Large intestine (tissue), 12 donors: ENCODE measurements at places on chromosomes 4 and X. TPM values are rescaled to one million over a fixed set of nuclear protein-coding genes. Genes with fewer than 3 reads are reported as not detected.

- H3K27me3 ChIP-seq, result no peaks in the 10 kb centered on the region
- no peak overlapping the region for H3K4me3 ChIP-seq
- H3K36me3 ChIP-seq, result no peaks in the 10 kb centered on the region
- no peaks in the 10 kb centered on the region for H3K4me1 ChIP-seq
- H3K27ac ChIP-seq, result no peak overlapping the region
These were observed 389.4 kb downstream of the GALNTL6 start for GRCh38 chr4:172202480-172203076.

DNA sequence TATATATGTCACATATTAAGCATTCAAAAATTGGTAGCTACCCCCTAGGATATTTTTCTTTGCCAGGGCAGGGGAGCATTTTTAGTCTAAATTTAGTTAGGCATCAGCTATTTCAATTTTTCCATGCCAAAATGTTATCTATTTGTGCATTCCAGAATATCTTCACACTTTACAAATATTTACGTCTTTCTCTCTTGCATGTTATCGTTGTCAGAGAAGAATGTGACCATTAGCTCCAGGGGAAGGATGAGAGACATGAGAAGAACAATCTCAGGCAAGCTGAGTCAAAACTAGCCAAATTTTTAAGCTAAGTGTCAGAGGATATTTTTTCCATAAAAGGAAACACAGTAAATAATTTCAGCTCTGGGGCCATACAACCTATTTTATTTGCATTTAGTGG lies 885.0 kb upstream of the EPHA5 start:
- no peaks in the 10 kb centered on the region for H3K4me1 ChIP-seq
- no peak for DNase-seq
- no peak overlapping the region for H3K4me3 ChIP-seq
- H3K27me3 ChIP-seq, result no peaks in the 10 kb centered on the region

DNA sequence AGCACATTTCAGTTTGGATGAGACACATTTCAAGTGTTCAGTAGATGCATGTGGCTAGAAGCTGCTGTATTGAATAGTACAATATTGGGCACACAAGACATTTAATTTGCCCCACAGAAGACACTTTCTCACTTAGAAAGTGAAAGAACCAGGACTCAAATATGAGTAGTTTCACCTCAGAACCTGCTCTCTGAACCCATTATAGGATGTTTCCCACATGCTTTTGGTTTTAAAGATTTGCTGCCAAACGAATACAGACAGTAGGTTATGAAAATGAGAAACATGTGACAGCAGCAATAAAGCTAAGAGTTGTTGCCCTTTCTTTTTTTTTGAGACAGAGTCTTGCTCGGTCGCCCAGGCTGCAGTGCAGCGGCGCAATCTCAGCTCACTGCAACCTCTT lies 32.3 kb downstream of the C4orf54 start:
- H3K36me3 ChIP-seq, result peaks cover 23% of the 10 kb centered on the region
- peak overlapping the region; percentile 15 for H3K27ac ChIP-seq
- H3K4me3 ChIP-seq, result no peak overlapping the region
- no peaks in the 10 kb centered on the region for H3K27me3 ChIP-seq
- H3K4me1 ChIP-seq, result peaks cover 2% of the 10 kb centered on the region

- H3K27ac ChIP-seq, result no peak overlapping the region
- no peaks in the 10 kb centered on the region for H3K27me3 ChIP-seq
- no peaks in the 10 kb centered on the region for H3K4me1 ChIP-seq
- no peaks in the 10 kb centered on the region for H3K36me3 ChIP-seq
- H3K4me3 ChIP-seq, result no peak overlapping the region
These were observed 91.4 kb downstream of the STK32B start for GRCh38 chr4:5142726-5143125.

DNA sequence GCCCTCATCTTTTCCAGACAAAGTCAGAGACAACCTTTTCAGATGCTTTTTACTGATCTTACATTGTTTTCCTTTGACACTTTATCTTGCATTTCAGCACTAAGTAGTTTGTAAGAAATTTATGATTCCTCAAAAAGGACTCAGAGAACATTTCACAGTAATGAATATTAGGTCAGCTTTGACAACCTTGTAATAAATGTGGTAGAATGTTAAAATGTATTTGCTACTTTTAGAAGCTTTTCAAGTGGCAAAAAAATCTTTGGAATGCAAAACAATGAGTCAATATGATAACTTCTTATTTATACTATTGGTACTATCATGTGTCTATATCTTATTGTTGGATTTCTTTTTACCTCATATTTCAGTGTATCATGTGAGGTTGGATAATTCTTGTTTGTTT lies 146.2 kb upstream of the FAT4 start:
- no peak overlapping the region for H3K27ac ChIP-seq
- H3K4me1 ChIP-seq, result no peaks in the 10 kb centered on the region

COL4A6 gene
- 6.8 TPM for polyA plus RNA-seq

GPR143 gene
- 5.2 TPM for polyA plus RNA-seq

DNA sequence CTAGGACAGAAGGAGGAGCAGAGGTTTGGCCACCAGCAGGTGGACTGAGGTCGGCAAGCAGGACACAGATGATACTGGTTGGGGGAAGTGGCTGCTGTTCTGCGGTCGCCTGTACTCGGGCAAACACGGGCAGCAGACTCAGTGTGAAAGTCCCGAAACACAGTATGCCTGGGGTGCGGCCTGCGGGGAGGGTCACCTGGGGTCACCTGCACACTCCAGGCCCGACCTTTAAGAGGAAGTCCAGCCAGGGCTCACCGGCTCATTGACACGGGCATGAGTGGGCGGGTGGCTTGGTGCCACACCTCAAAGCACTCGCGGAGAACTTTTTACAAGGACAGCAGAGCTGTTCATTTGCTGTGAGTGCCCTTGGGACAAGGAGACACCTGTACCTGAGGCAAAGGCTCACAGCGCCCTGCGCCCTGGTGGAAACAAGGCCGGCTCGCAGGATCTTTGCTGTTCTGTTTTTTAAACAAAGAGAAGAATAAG lies 71.5 kb upstream of the MXD4 start:
- peaks cover 4% of the 10 kb centered on the region for H3K4me1 ChIP-seq
- no peaks in the 10 kb centered on the region for H3K27me3 ChIP-seq
- no peak overlapping the region for H3K27ac ChIP-seq
- no peak overlapping the region for H3K4me3 ChIP-seq
- peak; percentile 36 for DNase-seq

DNA sequence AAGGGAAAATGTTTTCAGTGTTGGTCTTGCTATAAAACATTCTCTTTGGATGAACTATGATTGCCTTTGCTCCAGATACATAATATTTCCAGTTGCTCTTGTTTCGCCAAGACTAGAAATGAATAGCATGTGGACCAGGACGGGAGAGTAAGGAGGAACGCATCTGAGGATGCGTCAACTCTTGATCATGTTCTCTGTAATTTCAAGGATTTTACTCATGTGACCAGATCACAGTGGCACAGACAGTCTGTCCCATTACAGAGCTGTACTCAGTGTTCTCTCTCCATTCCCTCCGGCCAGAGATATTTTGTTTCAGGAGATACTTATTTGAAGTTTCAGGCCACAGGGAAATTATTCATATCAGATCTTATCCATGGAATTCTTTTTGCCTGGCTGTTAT lies 266.6 kb downstream of the MID1IP1 start:
- no peaks in the 10 kb centered on the region for H3K27me3 ChIP-seq
- peaks cover 4% of the 10 kb centered on the region for H3K4me1 ChIP-seq
- no peaks in the 10 kb centered on the region for H3K36me3 ChIP-seq
- no peak overlapping the region for H3K4me3 ChIP-seq

GRCh38 chrX:107153005-107153404 lies 34.4 kb upstream of the RBM41 start:
- DNase-seq, result no peak
- H3K27me3 ChIP-seq, result no peaks in the 10 kb centered on the region
- H3K4me1 ChIP-seq, result no peaks in the 10 kb centered on the region

MOB1B gene
- polyA plus RNA-seq, result 22.1 TPM

DNA sequence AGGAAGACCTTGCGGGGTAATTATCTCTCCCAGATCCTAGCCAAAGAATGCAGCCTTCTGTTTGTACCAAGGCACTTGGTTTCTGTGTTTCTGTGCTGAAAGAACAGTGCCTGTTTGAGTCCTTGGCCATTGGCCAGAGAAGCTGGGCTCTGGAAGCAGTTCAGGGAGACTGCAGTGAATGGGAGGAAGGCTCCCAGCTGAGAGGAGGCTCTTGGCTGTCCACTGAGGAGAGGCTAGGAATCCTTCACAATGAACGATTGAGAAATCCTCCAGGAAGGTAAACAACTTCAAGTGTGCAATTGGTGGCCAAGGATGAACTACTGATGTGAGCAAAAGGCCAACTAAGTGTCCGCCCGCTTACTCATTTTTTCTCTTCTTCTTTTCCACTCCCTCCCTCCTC lies 61.3 kb downstream of the HS3ST1 start:
- H3K4me1 ChIP-seq, result no peaks in the 10 kb centered on the region
- no peak overlapping the region for H3K27ac ChIP-seq
- DNase-seq, result peak; percentile 23
- H3K27me3 ChIP-seq, result peaks cover 25% of the 10 kb centered on the region
- H3K36me3 ChIP-seq, result no peaks in the 10 kb centered on the region

TEC gene
- 4.6 TPM for polyA plus RNA-seq

- peaks cover 23% of the 10 kb centered on the region for H3K4me1 ChIP-seq
- peaks cover 2% of the 10 kb centered on the region for H3K36me3 ChIP-seq
These were observed 5.7 kb downstream of the RTL5 start for GRCh38 chrX:72126048-72126415.

GRCh38 chr4:11397819-11398610 lies 30.7 kb downstream of the HS3ST1 start:
- no peak overlapping the region for H3K4me3 ChIP-seq
- no peaks in the 10 kb centered on the region for H3K4me1 ChIP-seq
- no peak overlapping the region for H3K27ac ChIP-seq
- H3K27me3 ChIP-seq, result no peaks in the 10 kb centered on the region
- no peaks in the 10 kb centered on the region for H3K36me3 ChIP-seq
- DNase-seq, result no peak

ARSJ gene
- polyA plus RNA-seq, result 11.3 TPM

DNA sequence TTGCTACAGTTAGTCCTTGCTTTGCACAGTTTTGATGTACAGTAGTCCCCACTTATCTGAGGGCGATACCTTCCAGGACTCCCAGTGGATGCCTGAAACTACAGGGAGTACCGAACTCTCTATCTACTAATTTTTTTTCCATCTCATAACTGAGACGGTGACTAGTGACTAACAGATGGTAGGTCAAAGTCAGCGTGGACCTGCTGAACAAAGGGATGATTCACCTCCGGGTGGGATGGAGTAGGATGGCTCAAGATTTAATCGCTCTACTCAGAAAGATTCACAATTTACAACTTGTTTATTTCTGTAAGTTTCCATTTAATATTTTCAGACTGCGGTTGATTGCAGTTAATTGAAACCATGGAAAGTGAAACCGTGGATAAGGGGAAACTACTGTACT lies 655.8 kb downstream of the ZNF674 start:
- H3K27ac ChIP-seq, result no peak overlapping the region
- H3K27me3 ChIP-seq, result no peaks in the 10 kb centered on the region
- DNase-seq, result no peak

- H3K4me1 ChIP-seq, result no peaks in the 10 kb centered on the region
- no peaks in the 10 kb centered on the region for H3K27me3 ChIP-seq
- no peak overlapping the region for H3K27ac ChIP-seq
- no peak overlapping the region for H3K4me3 ChIP-seq
These were observed 10.8 kb upstream of the HERC5 start for GRCh38 chr4:88446124-88446523.

DNA sequence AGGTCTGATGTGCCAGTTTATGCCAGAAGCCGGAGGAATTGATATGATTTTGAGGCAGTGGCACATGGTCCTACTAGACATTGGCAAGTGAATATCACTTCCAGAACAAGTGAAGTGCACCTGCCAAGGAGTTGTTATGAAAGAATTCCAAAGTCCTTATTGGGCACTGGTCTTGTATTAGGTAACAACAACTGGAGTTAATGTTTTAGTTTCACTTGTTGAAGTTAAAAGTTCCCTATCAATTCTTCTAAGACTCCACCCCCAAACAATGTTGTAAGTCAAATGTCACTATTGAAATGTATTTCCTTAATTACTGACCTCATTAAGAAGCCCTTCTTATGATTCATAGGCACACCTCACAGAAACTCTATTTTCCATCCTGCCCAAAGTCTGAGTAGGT lies 3.1 kb downstream of the TET2 start:
- peak overlapping the region; percentile 1 for H3K27ac ChIP-seq
- peak; percentile 83 for DNase-seq
- H3K4me3 ChIP-seq, result no peak overlapping the region
- no peaks in the 10 kb centered on the region for H3K27me3 ChIP-seq
- peaks cover 6% of the 10 kb centered on the region for H3K4me1 ChIP-seq
- no peaks in the 10 kb centered on the region for H3K36me3 ChIP-seq

ARHGAP24 gene
- polyA plus RNA-seq, result 6.7 TPM

FREM3 gene
- 0.16 TPM for polyA plus RNA-seq

DNA sequence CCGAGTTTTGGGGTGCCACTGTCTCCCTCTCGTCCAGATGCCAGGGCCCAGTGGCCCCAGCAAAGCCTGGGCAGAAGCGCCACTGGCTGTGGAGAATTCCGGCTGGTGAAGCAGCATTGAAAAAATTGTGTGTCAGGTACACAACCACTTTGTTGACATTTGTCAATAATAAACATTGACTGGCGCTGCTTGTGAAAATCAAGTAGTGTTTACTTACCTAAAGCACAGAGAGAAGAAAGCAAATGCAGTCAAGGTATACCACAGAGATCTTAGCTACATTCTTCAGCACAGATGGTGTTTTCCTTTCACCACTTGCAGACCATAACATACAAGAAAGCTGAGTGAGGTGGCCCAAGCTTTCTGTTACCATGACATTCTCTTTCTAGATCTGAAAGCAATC lies 14.5 kb upstream of the SLC7A11 start:
- H3K4me3 ChIP-seq, result no peak overlapping the region
- H3K36me3 ChIP-seq, result no peaks in the 10 kb centered on the region
- H3K27ac ChIP-seq, result no peak overlapping the region
- H3K4me1 ChIP-seq, result no peaks in the 10 kb centered on the region
- no peaks in the 10 kb centered on the region for H3K27me3 ChIP-seq

- H3K4me3 ChIP-seq, result no peak overlapping the region
- no peaks in the 10 kb centered on the region for H3K27me3 ChIP-seq
- H3K27ac ChIP-seq, result no peak overlapping the region
- no peaks in the 10 kb centered on the region for H3K4me1 ChIP-seq
- peak; percentile 21 for DNase-seq
These were observed 33.2 kb upstream of the MID1IP1 start for GRCh38 chrX:38768079-38768478.

PABPC5 gene
- polyA plus RNA-seq, result 1.9 TPM

DNA sequence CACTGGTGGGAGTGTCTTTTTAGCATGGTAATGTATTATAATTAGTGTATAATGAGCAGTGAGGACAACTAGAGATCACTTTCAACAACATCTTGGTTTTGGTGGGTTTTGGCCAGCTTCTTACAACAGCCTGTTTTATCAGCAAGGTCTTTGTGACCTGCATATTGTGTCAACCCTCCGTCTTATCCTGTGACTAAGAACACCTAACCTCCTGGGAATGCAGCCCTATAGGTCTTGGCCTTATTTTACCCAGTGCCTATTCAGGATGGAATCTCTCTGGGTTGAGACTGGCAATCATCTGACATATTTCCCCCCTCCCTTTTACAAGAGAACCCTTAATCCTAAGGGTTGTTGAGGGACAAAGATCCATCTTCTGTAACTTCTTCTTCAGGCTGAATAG lies 21.9 kb upstream of the ADH4 start:
- H3K27ac ChIP-seq, result no peak overlapping the region
- no peaks in the 10 kb centered on the region for H3K27me3 ChIP-seq
- DNase-seq, result no peak
- no peaks in the 10 kb centered on the region for H3K36me3 ChIP-seq
- no peak overlapping the region for H3K4me3 ChIP-seq
